ENCODE measurements at places on chromosomes 12 and 14.

DNA sequence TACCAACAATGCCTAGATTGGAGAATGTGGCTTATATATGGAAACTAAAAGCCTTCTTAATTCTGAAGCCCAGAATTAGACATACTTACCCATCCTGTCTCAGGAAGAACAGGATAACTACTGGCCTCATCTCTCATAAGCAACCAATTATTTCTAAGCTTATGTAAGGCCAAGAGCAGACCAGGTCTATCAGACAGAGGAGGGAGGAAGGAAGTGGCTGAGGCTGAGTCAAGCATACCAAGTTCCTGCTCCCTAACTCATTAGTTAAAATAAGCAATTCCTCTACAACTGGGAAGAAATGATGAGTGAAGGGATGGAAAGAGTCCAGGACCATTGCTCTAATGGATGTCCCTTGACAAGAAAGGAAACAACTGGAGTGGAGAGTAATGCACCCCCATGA lies 27.0 kb upstream of the INSM2 start:
- no peak for DNase-seq

GRCh38 chr14:69151458-69152180 lies 1.3 kb downstream of the DCAF5 start:
- no peak for DNase-seq

DNA sequence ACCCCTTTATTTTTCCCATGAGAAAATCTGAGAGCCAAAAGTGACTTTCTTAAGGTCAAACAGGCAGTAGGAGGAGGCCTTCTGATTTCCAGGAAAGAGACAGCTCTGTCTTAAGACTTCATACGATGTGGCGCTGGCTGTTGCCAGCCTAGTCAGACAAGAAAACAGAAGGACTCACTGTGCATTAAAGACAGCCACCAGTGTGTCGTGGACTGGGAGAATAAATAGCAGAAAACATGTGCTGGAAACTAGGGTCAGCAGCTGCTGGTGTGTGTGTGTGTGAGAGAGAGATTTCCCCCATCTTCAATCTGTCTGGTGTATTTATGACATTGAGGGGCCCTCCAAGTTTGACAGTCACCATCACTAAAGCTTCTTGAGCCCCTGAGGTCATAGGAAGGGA lies 708.6 kb upstream of the TMEM132C start:
- DNase-seq, result no peak

DNA sequence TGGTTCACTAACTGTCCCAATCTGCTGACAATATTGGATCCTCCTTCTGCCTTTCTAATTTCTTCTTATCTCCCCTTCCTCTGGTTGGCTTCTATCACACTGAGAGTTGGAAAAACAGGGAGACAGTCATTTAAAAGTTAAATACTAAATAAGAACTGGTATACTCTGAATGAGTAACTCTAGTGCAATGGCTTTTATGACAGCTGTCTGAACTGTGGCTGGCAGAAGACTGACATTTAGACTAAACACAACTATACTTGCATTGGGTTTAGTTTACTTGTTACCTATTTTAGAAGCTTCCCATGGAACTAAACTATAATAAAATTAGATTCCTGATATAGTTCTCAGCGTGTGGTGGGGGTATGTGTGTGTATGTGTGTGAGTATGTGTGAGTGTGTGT lies 7.9 kb upstream of the MAGOHB start:
- DNase-seq, result no peak

GRCh38 chr12:104130760-104131159 lies 7.2 kb downstream of the NFYB start:
- no peak for DNase-seq

- no peak for DNase-seq
Measured at GRCh38 chr14:105193916-105194782, 13.0 kb upstream of the NUDT14 start.

- DNase-seq, result no peak
Measured at GRCh38 chr12:107103097-107103496, 9.7 kb upstream of the CRY1 start.

GRCh38 chr14:57182760-57183503 lies 85.8 kb downstream of the EXOC5 start:
- DNase-seq, result no peak

DNA sequence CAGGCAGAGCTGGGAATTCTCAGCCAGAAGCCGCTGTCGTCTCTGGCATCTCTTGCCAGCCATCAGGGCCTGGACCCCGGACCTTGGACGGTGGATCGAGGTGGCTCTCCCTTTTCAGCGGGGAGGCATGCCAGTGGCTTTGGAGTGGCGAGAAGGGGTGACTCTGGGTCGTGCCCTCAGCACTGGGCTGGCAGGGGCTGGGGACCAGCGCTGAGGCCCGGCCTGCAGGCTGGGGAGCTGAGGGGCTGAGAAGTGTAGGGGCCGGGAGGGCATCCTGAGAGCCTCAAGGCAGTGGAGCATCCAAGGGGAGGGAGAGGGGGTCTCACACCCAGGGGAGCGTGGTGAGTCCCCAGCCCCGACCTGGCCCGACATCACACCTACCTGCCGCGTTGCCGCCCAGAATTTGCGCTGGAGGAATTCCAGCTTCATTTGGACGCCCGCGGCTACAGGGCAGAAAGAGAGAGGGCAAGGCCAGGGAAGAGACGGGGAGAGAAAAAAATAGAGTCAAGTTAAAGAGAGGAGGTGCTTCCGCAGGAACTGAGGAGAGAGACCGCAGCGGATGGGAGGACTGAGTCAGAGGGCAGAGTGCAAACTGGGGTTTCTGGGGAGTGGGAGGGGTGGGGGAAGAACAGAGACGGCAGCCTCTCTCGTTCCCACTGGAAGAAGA lies 9.0 kb upstream of the LRTM2 start:
- DNase-seq, result no peak

DNA sequence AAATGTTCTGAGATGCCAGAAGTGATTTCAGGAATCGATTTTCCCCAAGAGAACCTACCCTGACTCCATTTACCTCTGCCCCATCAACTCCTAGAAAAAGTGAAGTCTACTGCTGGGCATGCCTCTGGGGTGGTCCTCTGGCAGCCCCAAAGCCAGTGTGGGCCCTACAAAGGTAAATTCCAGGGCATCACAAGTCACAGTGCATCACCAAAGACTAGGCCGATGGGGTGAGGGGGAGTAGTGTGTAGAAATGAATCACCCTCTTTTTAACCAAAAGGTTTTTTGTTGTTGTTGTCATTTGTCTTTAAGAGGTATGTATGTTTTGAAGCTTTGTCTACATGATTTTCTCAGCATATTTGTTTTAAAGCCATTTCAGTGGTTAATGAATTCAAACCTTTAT lies 46.4 kb upstream of the RTRAF start:
- no peak for DNase-seq

DNA sequence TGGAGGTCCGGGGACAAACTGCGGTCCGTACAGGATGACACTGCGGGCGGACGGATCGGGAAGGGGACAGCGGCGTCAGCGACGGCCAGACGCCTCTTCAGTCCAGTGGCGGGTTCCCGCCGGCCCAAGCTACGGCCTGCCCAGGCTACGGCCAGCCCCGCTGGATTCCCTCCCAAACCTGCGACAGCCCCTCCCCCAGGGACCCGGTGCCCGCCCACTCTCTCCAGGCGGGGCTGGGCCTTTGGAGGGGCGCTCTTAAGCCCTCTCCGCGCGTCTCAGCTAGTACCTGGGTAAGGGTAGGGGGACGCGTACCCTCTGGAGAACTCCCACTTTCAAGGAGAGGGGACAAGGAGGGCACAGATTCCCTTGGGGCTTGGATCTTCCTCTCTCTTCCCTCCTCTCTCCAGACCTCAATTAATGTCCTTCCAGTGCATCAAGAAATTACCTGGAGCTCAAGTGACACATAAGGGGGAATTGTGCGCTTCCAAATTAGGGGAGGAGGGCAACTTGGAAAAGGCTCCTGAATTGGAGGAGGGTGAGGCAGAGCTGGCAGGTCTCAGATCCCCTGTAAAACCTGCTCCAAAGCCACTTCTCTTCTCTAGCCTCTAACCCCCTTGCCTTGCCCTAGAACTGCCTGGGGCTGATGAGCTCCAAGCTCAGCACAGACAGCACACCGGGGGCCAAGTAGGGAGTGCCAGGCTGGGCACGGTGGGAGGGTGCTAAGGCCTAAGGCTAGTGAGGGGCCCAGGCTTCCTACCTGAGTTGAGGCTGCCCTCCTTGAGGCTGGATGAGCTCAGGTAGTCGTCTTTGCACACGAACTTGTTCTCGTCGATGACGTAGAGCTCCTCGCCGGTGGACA lies 3.1 kb downstream of the LHX5 start:
- no peak for DNase-seq

DNA sequence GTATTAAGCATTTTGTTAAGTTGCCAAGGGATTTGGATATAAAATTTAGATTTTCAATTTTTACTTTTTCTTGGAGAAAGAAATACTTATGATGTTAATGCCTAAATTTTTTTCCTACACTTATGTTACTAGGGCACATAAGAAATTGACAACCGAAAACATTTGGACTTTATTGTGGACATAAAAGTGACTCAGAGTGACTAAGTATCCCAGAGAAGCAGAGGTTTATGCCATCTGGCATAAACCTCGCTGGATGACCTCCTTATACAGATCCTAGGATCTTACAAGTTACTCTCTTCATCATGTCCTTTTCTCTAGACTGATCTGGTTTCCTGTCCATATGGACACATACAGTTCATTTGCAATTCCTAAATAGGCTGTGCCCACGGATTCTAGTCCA lies 89.8 kb downstream of the RERG start:
- DNase-seq, result no peak

- no peak for DNase-seq
Measured at GRCh38 chr12:81284137-81284536, 206.3 kb downstream of the ACSS3 start.

GRCh38 chr12:108860443-108860842 lies 3.1 kb upstream of the SSH1 start:
- no peak for DNase-seq

DNA sequence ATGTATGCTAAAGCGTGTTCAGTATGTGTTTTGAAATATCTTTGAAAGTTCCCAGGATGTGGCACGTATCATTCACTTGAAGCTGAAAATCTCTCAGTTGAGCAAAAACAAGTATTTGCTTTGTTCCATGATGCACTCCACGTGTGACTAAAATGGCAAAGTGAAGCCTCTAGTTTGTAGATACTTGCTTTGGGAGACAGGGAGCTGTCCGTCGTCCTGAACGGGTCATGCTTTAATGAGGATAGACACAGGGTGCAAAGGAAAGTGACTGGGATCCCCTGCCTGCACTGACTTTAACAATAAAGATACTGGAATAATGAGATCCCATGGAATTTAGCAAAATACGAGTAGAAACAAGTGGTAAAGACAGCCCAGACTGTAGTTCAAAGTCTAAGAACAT lies 991.4 kb downstream of the NRXN3 start:
- no peak for DNase-seq

DNA sequence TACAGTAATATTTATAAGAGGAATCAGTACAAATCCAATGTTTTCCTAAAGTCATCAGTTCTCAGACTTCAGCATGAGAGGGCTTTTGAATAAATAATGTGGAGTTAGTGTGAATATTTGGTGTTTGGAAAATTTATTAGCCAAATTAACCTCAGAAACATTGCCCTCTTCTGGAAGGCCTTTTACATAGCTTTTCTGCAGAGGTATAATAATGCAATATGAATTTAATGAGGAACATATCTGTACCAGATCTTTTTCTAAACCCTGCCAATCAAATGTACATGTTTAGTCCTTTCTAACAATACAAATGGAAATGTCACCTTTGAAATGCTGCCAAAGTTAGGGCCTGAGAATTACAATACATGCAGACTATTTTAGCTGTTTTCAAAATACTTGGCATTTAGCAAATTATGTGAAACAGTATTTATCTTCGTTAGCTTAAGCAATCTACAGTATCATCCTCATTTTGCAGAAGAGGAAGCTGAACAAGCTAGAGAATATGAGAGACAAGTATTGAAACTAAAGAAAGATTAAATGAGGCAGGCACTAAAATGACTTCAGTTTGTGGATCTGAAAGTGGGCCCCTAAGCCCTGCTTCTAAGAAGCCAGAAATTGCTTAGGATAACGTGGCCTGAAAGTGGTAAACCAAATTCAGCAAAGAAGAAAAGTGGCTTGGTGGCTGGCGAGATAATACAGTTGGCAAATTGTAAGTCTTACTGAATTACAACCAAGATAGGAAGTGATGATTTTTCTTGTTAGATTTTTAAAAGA lies 60.4 kb upstream of the MANSC4 start:
- DNase-seq, result no peak

GRCh38 chr12:70919597-70920035 lies 922 bp downstream of the PTPRR start:
- no peak for DNase-seq

GRCh38 chr12:120801146-120801545 lies 75.5 kb downstream of the ACADS start:
- DNase-seq, result no peak

- no peak for DNase-seq
Measured at GRCh38 chr12:47207340-47207717, 127.6 kb upstream of the AMIGO2 start.

DNA sequence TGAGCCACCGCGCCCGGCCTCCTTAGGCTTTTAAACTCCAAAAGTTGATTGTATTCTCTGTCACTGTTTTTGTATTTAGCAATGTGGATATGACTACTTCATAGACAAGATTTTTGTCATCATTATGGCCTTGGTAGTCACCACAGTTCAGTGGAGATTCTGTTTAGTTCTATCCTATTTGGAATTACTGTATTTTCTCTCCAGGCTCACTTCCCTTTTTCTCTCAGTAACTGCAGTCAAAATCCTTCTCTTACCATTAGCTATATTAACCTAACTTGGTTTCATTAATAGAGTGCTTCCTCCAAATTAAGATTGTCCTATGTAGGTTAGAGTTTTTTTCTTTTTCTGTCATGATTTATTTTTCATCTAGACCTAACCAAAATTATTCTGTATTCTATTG lies 283.9 kb downstream of the TMTC2 start:
- DNase-seq, result no peak

GRCh38 chr12:130537051-130537450 lies 179.0 kb downstream of the RIMBP2 start:
- no peak for DNase-seq

DNA sequence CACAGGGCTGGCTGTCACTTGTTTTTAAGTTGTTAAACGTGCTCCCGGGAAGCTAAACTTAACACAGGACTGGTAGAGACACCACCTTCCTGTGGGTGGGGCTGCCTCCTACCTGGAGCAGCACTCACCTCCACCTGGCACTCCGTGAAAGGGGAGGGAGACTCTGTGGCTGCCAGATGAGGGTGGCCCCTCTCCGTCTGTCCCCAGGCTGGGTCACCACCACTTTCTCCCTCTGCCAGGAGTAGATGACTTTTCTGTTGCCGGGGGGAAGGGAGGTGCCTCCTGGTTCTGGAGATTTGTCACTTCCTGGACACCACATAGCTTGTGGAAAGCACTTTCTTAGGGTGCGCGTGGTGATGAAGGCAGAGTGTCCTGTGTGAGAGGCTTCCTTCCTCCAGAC lies 81.3 kb downstream of the WDR20 start:
- no peak for DNase-seq

DNA sequence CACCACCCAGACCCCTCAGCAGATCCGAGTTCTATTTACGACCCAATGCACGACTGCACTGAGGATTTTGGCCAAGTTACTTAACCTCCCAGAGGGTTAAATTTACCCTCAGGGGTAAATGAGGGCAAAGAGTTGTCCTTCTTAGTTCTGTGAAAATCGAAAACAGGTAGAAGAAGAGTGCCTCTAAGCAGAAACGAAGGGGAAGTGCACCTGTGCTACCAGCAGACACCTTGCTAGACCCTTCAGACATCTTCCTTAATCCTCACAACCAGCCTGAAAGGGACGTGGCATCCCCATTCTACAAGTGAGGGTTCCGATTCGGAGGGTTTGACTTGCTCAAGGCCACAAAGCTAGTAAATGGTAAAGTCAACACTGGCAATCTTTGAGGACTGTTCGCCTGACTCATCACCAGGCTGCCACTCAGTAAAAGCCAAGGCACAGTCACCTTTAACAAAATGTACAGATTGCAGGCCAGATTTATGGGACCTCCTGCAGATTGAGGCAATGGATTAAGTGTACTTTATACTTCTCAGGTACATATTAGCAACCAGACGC lies 1.6 kb downstream of the GSG1 start:
- DNase-seq, result no peak
